Panc1 (cell line): ENCODE measurements at places on chromosomes 5 and 9. TPM values are rescaled to one million over a fixed set of nuclear protein-coding genes. Genes with fewer than 3 reads are reported as not detected.

FCHO2 gene
- 25.3 TPM for total RNA-seq

OLFML2A gene
- 44.5 TPM for total RNA-seq

OSMR gene
- total RNA-seq: 82.4 TPM

NXNL2 gene
- total RNA-seq: 1.4 TPM

BARHL1 gene
- not detected for total RNA-seq

C9orf85 gene
- 8.0 TPM for total RNA-seq
